ENCODE measurements at places on chromosomes 6 and 20.

DNA sequence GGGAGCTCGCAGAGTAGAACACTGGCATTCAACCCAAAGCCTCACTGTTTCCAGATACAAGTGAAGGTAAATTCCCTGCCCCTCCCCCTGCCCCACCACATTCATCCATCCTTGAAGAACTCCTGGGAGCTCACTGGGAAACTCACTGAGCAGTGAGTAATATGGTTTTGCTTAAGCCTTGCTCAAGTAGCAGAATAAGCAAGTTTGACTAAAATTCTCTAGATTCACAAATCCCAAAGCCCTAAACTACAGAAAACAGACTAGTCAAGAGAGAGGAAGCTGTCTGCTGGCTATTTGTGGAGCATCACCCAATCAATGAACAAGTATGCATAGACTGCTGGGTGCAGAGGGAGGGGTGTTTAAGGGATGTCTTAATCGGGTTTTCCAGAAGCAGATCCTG, 82.1 kb downstream of the UNC5CL start:
- DNase-seq, result no peak

- DNase-seq, result no peak
Measured at GRCh38 chr6:47762502-47762901, 19.3 kb upstream of the OPN5 start.

DNA sequence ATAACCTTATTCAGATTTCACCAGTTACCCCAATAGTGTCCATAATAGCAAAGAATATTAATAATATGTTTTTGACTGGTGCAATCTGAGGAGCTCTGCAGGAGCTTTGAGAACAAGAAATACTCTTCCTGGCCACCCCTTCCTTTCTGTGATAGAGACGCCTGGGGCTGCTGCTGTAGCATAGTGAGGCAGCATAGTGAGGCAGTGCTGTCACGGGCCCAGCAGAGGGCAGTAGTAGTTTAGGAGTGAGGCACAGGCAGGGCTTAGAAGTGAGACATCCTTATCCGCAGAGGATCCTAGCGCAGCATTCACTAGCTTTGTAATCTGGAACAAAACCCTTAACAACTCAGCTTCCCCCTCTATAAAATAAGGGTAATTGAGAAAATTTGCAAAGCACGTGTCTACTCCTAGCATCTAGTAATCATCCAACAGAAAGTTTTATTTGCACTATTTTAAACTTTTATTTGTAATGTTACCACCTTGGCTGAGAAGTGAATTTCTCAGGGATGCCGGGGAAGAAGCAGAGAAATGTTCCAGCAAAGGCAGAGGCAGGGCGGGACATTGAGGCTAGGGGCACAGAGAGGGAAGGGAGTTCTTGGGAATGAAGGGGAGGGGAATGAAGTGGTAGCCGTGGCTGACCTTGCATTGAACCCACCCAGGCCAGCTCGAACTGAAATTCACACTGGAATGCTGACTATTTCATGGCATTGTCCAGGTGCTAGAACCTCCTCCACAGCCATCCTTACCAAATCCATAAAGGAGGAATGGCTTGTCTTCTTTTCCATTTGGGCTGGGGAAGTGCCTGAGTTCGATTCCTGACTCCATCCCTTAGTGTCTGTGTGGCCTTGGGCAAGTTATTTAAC, 78.8 kb downstream of the CDS2 start:
- peak; percentile 59 for DNase-seq

DNA sequence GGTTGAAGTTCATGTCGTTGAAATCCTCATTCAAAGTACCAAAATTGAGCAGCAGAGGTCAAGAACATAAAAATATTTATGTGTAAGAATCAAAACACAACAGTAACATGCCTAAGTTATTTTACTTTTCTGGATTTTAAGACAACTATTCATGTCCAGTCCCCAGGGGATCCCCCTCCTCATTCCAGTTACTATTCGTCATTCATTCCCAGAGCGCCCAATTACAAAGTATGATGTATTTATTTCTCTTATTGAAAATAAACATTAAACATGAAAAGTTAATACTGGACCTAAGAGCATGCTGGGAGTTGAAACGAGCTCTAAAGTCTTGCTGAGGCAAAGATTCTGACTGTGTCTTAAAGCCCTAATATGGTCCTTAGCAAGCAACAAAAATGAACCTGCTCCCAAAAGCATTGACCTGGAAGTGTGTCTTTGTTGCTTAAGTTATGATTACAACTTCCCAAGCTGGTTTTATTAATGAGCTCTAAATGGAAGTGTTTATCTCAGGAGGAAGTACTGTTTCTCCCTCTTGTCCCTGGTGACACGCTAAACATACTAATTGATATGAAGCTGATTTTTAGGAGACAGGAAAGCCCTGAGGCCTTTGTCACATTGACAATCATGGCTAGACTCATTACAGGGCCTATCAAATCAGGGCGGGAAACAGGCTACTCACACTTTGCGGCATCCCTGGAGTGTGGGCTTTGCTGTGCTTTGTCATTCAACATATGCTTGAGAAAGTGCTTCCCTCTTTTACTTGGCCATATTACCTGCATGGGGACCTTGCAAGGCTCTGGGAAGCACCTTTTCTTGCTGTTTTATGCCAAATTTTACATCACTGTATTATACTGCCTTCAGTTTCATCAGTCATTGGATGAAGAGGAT, 192.2 kb upstream of the DTNBP1 start:
- no peak for DNase-seq

- no peak for DNase-seq
Measured at GRCh38 chr6:45229416-45229815, 98.7 kb upstream of the RUNX2 start.

DNA sequence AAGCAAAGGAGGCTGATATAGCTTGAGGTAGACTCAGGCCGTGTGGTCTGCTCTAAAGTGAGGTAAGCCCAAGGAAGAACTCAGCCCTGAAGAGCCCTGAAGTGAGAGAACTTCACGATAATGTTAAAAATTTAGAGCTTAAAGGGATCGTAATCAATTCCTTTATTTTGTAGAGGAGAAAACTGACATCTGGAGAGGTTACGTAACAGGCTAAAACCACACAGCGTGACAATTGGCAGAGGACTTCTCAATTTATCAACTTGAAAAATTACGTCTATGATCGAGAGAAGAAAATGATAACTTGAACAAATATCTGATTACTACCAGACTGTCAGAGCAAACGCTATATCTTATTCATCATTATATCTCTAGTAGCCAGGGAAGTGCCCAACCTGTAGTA, 121.8 kb upstream of the FOXO3 start:
- no peak for DNase-seq

- no peak for DNase-seq
Measured at GRCh38 chr6:143845033-143845432, 1.9 kb downstream of the LTV1 start.

DNA sequence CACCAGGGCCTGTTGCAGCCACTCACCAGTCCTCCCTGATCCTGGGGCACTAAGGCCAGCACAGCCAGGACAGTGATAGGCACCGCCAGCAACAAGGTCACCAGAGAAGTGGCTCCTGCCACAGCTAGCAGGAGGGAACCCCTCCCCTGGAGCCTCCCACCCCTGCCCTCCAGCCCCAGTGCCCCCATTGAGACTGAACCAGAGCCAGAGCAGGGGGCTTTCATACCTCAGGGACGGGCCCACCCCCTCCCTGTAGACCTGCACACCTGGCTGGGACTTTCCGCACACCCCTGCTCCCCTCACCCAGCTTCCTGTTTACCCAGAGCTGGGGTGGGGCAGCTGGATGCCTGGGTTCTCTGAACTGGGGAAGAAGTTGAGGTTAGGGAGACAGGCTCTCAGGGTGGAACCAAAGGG, at the start of gene LTB:
Gene LTB (minus strand): TSS at position 195 of the 414 bp plus-strand sequence. CDS start 7 bp downstream, at position 188.
- DNase-seq, result no peak

GRCh38 chr6:143934331-143934730, 70.1 kb downstream of the ZC2HC1B start:
- DNase-seq, result no peak

DNA sequence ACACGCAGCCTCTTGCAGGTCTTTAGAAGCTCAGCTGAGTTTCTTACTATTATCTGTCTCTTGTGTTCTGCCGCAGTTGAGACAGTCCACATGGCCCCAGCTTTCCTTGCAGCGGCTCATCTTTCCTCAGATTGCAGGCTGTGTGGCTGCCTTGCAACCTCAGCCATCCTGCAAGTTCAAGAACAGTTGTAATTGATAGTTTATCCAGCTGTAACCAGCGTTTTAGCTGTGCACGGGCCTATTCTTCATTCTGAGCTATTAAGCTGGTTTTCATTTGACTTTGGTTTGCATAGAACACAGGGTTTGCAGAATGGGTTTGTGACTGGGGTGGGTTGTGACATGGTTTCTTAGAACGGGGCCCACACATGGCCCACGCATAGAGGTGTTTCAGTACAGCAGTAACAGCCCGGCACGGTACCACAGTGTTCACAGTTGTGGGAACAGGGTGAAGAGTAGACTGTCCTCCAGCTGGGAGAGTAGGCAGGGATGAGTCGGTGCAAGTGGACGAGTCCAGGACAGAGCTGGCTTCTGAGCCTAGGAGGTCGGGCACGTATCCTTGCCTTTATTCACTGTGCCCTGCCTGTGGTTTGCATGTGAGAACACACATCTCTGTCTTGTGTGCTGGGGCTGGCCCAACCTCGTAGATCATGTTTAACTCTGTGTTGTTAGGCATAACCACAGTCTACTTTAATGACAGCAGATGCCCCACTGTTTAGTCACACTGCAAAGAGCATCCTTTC, 89.2 kb downstream of the RPP40 start:
- peak; percentile 81 for DNase-seq

DNA sequence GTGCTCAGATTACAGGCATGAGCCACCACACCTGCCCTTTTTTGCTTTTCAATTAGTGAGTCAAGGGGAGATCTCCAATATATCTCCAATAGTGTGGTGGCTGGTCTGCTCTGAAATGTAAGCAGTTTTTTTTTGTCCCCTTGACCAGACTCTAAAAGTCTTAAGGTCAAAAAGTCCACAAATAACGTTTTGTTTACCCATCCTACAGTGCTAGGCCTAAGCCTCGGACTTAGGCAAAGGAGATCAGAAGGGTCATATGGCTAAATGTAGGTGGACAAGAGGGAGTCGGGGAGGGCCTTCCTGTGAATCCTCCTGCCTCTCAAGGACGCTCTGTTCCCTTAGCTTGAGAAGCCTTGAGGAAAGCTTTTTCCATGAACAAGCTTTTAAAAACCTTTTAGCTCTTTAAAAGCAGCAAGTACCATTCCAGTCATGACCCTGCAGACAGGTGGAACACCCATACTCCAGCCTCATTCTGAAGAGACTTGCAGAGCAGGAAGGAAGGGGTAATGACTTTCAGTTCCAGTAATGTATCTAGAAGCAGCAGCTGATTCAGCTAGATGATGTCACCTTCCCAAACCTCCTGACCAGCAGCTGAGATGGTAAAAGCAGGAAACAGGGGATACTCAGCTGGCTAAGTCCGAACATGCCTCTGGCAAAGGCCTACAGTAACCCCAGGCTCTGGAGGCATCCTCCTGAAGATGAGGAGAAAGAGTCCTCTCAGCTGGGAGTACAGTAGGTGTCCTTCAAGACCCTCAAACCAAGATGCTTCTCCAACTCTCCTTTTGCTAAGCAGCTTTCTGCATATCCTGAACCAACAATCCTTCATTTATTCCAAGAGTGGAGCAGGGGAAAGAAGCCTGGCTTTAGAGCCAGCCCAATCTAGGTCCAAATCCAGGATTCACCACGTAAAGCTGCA, 23.6 kb downstream of the BCL2L1 start:
- DNase-seq, result peak; percentile 99

DNA sequence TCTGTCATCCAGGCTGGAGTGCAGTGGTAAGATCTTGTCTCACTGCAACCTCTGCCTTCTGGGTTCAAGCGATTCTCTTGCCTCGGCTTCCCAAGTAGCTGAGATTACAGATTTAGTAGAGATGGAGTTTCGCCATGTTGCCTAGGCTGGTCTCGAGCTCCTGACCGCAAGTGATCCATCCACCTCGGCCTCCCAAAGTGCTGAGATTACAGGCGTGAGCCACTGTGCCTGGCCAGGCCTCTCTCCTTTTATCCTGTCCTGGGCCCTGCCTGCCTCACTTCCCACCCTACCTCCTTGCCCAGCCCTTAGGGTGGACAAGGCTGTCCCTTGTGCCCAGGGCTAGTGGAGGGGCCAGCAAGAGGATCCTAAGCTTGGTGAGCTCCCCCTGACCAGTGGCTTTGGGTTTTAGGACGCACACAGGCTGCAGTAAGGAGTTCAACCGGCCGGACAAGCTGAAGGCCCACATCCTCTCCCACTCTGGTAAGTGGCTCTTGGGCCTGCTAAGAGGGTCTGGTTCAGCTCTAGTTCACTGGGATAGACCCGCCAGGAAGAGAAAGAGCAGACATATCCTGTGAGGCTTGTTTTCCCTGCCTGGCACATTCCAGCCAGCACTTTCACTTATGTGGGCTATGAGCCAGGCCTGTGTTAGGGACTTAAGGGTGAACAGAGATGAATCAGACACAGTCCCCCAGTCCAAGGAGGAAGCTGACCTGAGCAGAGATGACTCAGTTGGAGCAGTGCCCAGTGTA, 21.9 kb upstream of the CHMP4B start:
- peak; percentile 88 for DNase-seq
